ENCODE measurements at places on chromosomes 3 and 15.

DNA sequence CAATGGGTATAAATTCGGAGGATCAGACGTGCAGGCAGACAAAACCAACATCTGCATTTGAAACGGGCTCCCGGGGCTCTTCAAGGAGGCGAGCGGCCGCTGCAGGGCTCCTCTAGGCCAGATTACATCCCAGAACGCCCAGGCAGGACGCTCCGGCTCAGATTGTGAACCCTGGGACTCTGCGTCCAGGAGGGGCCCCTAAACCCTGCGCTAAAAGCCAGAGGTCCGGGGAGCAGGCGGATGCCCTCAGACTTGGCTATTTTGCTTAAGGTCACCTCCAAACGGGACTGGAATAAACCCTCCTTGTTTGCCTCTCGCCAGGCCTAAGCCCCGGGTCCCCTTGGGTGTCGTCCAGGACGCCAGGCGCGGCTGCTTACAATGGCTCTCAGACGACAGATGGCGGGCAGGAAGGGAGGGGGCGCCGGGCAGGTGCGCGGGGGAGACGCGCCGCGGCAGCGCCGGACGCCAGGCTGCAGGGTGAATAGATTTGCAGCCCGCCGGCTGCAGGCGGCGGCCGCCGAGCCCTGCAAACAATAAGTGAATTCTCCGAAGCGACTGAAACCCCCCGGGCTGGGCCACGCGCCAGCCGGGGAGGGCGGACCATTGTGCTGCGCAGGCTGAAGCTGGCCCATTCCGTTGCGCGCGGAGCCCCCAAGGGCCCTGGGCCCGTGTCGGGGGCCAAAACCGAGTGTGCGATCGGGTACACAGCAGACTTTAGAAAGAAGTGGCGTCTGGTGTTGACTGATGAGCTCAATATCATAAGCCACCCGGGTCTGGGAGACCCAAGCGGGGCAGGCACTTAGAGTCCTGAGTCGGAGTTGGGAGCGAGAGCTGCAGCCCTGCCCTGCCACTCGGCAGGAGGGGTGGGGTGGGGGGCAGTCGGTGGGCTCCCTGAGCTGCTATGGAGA is 32.3 kb upstream of the AMOTL2 start:
- DNase-seq, result no peak

DNA sequence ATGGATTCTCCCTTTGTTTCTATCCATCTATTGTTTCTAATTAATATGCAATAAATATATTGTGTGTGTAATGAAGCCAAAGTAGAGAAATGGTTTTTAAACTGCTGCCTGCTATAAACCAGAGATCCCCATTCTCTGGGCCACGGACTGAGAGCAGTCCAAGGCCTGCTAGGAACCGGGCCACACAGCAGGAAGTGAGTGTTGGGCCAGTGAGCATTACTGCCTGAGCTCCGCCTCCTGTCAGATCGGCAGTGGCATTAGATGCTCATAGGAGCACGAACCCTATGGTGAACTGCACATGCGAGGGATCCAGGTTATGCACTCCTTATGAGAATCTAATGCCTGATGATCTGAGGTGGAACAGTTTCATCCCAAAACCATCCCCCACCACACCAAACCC is 85.2 kb upstream of the POMGNT2 start:
- DNase-seq, result no peak

GRCh38 chr15:37080261-37080921 is 20.0 kb downstream of the MEIS2 start:
- no peak for DNase-seq

DNA sequence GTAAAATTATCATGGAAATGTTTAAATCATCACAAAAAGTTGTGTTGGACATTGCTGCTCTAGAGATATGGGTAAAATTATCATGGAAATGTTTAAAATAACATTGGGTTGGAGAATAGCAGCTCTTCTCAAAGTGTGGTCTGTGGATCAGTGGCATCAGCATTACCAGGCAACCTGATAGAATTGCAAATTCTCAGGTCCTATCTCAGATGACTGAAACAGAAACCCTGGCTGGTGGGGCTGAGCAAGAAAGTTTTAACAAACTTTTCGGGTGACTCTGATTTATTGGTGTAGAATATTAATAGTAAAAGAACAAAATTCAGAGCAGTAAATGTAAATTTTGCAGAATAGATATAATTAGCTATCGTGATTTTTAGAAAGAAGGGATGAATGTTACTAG is 28.9 kb downstream of the NXPE3 start:
- DNase-seq, result no peak

DNA sequence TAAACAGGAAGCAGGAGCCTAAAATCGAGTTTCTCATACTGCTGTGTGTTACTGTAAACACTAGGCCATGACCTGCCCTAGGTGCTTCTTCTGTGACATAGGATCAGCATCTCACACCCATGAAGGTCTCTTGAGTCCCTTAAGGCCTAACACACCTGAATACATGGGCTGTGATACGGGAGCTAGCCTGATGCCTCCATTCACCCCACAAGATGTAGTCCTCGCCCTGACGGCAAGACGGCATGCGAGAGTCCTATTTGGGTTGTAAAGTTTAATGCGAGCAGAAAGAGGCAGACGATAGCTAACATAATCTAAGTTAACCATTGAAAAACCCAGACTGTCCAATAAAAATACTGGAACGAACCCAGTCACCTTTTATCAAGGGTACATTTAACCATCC is 241.1 kb upstream of the ICE2 start:
- no peak for DNase-seq

- no peak for DNase-seq
These were observed 2.1 kb downstream of the CD47 start for GRCh38 chr3:108088697-108089096.

GRCh38 chr3:161484226-161484625 is 12.4 kb upstream of the OTOL1 start:
- DNase-seq, result no peak

GRCh38 chr15:89004726-89005030 is 83.6 kb upstream of the ABHD2 start:
- DNase-seq, result no peak

DNA sequence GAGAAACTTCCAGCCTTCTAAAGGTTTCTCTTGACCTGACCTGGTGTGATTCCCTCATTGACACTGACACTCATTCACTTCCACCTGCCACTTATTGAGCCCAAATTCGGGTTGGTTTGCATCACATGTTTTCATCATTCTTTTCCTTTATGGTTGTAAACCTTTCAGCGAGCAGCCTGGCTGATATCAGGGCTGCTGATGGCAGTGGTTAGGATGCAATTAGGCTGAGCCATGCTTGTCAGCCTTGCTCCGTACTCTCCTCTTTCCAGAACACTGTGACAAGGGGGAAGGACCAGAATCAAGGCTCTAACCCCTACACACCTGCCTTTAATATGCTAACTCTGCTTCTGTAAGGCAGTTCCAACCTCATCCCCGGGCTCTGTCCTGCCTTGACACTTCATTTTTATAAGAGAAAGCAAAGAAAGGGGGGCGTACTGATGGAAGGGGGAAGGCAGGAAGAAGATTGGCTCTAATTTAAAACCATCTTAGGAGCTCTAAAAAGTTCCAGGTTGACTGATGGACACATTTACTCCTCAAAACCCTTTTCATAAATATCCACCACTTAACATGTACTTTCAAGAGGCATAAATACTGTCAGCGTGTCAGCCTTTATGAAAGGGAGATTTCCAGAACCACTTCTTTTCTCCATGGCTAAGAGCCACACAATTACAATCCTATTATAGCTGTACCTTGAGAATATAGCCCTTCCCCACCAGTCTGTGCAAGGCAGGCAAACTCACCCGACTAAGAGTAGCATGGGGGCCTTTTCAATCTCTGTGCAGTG is 5.7 kb downstream of the NMNAT3 start:
- no peak for DNase-seq

- no peak for DNase-seq
These were observed 440.2 kb downstream of the CNTN6 start for GRCh38 chr3:1532935-1533606.

- no peak for DNase-seq
These were observed 40.8 kb downstream of the TM4SF18 start for GRCh38 chr3:149292666-149293065.

- DNase-seq, result no peak
These were observed 368.1 kb downstream of the ZPLD1 start for GRCh38 chr3:102802819-102803420.

- no peak for DNase-seq
These were observed 921 bp downstream of the FBXL2 start for GRCh38 chr3:33278163-33278562.

- no peak for DNase-seq
These were observed 213.1 kb downstream of the FGF12 start for GRCh38 chr3:192514081-192514753.

DNA sequence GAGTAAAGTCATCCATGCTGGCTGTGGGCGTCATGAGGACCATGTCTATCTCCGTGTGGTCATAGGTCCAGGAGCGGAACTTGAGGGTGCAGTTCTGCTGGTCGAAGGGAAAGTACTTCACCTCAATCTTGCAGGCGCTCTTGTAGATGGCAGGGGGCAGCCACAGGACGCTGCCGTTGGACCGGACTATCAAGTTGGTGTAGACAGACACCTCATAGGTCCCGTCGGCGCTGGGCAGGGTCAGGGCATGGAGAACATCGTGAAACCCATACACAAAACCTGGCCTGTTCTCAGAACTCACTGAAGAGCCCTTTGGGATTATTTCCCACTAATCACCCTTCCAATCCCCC is 8.9 kb upstream of the CHRNA3 start:
- no peak for DNase-seq
